Stimulated activated CD8-positive, alpha-beta memory T cell treated with anti-CD3 and anti-CD28 coated beads, Interleukin-7, amount 100 ng/mL, for 48 hours (primary cell): ENCODE measurements at places on chromosomes 7 and 10.

GRCh38 chr10:88901206-88901983 lies 21.4 kb downstream of the STAMBPL1 start:
- no peak for DNase-seq

DNA sequence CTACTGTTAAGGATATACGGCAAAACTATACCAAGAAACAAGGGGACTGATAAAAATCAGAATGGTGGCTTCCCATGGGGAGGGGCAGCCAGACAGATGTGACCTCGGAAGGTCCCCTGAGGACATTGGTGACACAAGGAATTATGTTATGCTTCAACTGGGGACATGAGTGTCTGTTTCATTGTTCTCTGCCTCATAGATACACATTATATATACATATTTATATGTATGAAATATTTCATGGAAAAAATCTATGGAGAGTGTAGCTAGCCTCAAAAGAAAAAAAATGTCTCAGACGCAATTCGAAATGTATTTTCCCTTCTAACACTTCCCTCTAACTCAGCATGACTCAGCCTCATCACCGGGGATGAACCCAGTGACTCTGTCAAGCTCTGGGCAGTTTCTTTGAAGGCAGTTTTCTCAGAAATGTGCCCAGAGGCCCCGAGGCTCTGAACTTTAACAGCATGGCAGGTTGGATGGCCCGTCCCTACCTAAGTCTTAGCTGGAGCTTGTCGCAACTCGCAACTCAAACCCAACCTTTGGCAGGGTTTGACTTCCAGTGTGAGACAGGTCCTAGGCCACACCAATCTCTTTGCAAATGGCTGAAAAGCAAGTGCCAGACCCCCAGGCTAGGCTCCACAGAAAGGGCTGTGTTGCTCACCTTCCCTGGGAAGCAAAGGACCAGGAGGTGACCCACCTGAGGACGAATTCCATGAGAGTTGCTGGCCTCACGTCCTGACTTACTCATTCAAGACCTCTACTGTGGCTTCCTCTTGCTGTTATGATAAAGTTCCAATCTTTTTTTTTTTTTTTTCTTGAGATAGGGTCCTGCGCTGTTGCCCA lies 86.9 kb downstream of the CARD11 start:
- DNase-seq = peak; percentile 63

DNA sequence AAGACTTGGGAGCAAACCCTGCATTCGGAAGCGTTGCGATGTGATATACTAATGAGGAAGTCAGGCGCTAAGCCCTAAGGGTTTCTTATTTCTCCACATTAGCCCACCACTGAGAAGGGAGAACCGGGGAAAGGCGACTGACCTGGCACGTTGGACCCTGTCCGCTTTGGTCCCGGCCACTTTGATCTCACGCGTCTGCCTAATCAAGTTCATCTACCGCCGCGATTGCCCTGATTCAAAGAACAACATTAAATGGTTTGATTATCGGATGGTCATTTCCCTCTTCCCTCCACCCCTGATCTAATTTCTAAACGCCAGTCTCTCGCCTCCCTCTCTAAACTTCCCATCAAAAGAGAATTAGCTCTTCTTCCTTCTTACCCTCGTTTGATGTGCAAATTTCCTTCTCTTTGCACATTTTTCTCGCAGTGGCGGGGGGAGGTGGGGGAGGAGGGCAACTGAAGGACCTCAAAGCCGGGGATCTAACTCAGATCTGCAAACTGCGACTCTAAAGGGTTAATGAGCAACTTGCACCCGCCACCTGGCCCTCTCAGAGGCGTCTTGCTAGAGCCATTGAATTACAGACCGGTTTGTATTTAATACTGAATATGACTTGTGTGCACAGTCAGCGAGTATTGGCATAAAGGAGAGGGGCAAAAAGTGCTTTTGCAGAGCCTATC lies 687 bp upstream of the DKK1 start:
- DNase-seq = no peak

DNA sequence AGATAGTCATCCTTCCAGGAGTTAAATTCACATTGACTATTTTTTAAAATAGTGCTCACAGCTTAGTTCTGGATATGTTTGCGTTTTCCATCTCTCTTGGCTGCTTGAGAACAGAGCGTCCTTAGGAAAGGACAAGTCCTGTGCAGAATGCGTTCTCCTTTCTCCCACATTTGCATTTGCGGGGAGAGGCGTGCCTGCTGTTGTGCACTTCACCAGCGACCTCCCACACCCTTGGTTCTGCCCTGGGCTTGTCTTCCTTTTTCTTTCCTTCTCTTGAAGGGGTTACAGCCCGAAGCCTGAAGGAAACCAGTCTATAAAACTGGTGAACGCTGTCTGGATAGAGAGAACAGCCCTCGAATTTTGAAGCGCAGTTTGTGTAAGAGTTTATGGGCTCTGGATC lies 367.1 kb downstream of the DPP6 start:
- no peak for DNase-seq

DNA sequence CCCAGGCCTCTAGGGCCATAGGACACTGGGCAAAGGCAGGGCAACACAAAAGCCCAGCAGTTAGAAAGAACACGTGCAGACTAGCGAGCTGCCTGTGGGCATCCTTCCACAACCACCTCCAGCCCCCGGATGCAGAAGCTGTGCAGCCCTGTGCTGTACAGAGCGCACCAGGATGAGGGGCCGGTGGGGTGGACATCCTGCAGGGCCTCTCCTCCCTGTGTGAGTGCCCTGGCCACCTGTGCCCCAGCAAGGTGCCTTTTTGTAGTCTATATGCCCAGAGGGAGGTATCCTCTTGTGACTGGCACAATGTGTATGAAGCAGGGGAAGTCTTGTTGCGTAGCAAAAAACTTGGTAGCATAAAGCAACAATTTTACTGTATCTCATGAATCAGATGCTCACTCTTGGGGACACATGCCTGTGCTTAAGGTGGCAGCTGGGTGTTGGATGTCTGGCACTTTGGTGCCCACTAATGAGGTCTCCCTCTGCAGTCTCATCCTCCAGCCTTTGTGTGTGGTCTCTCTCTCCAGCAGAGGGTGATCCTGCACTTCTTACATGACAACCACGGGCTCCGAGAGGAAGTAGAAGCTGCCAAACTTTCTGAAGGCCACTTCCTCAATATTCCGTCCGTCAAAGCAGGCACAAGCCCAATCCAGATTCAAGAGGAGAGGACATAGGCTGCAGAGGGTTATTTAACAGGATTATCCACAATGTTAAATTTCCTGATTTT lies 8.7 kb downstream of the NCAPG2 start:
- no peak for DNase-seq

DNA sequence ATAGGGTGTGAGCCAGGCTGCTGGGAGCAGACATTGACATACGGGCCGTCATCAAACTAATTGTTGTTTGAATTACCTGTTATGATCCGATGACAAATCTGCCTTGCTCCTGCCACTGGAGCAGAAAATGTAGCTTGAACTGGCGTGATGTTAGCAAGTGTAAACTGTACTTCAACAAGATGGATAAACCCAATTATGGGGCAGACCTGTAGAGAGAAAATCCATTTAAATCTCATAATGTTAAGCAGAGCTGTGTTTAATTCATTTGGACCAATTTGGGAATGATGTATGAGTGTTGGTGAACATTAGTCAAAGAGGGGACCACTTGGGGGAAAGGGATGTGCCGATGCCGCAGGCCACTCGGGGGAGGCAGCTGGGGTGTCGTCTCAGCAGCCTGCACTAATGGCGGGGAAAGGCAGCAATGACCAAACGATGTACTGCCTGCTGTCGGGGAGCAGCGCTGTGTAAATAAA lies 27.4 kb downstream of the TCF7L2 start:
- DNase-seq = no peak

GRCh38 chr10:19803676-19804075 lies 12.6 kb upstream of the PLXDC2 start:
- DNase-seq = no peak

GRCh38 chr7:40482845-40483244 lies 348.0 kb downstream of the SUGCT start:
- no peak for DNase-seq

GRCh38 chr10:82411416-82411815 lies 536.4 kb downstream of the NRG3 start:
- no peak for DNase-seq

- DNase-seq = no peak
Observed at GRCh38 chr7:9189703-9190102, 756.3 kb downstream of the NXPH1 start.

DNA sequence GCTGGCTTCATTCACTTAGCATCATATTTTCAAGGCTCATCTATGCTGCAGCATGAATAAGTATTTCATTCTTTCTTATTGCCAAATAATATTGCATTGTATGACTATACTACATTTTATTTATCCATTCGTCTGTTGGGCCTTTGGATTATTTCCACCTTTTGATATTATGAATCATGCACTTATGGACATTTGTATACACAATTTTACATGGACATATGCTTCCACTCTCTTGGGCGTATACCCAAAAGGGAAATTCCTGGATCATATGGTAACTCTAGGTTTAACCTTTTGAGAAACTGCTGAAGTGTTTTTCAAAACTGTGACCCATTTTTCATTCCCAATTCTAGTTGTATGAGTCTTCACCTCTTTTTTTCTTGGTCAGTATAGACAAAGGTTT lies 80.3 kb upstream of the GNAI1 start:
- DNase-seq = no peak

DNA sequence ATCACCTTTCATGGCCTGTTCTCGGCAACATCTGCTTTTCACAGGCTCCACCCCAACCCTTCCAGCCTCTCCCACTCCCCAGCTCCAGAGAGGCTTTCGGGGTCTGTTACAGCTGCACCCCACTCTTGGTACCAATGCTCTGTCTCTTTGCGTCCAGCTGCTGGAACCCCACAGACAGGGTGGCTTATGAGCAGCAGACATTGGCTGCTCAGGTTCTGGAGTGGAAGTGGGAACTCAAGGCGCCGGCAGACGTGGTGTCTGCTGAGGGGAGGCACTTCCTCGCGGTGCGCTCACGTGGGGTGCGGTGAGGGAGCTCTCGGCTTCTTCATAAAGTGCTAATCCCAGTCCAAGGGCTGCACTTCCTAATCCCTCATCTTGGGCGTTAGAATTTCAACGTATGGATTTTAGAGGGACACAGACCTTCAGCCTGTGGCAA lies 185.7 kb downstream of the ELFN1 start:
- DNase-seq = no peak

DNA sequence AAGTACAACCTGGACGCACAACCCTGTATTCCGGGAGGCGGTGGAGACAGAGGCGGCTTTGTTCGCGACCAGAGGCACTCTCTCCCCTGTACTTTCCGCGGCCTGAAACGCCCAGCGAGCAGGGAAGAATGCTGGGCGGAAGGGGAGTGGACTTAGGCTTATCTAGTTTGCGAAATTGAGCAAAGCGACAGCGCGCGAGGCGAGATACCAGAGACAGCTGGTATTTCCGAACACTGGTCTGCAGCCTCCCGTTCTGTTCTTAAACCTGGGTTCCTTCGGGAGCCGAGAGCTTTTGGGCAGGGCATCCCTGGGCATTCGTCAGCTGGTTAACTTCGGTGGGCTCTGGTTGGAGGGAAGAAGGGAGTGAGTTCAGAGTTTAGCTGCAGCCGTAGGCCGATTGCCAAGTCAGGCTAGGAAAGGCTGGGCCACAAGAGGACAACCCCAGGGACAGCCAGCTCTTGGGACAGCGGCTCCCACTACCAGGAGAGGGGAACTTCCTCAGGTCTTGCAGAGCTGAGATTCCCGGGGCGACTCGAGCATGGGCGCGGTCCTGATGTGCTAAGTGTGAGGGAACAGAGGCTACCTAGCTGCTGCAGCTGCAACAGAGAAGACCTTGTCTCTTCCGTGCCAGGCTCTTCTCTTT lies 3.9 kb downstream of the HMX3 start:
- no peak for DNase-seq

GRCh38 chr7:148185041-148185440 lies 405.5 kb upstream of the C7orf33 start:
- DNase-seq = no peak

GRCh38 chr7:74233655-74234285 lies 20.4 kb downstream of the RFC2 start:
- no peak for DNase-seq

DNA sequence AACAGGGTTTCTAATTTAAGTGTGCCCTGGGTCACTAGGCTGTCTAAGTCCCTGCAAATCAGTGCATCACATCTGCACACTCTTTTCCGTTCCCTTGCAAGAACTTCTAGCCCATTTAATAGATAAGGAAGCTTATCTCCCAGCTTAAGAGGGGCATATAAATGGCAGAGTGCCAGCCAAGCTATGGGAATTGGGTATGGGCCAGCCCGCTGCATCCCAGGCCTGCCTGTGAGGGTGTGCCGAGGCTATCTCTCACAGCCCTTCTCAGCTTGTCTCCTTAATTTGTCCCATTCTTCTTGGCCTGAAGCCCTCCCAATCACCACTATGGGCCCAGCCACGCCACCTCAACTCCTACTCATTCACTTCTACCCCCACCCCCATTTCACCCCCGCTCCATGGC lies 14.7 kb downstream of the AQP1 start:
- DNase-seq = no peak

DNA sequence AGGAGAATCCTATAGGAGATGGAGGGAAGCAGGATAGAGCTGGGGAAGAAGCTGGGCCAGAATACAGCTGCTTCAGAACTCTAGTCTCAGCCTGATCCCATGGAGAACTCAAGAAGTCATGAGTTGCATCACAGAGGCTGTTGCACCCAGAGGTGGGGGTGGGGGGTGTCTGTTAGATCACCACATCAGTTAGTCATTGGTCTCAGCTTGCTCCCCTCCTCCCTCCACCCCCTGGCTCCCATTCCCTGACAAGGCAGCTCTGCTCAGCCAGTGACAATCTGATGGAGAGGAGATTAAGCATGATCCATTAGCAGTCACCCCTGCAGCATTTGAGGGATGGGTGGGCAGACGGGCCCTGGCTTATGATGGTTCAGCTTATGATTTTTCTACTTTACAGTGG lies 58.4 kb upstream of the FGL2 start:
- DNase-seq = no peak

GRCh38 chr7:80552031-80552694 lies 40.3 kb upstream of the GNAT3 start:
- no peak for DNase-seq

DNA sequence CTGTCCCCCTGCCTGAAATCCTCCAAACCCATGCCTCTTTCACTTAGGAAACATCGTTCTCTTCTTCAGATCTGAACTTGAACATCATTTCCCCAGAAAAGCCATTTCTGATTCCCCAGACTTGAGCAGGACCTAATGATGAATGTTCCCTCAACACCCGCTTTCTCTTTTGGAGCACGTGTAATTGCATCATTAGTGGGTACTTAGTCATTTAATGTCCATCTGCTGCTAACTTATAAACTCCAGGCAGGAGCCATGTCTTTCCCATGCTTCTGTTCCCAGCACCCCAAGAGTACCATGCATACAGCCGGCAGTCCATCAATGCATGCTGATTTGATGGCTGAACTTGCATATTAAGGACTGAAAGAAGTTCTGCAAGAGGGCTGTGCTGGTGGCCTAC lies 36.5 kb upstream of the ECHDC3 start:
- no peak for DNase-seq

- DNase-seq = no peak
Observed at GRCh38 chr10:86711513-86712316, 43.4 kb downstream of the LDB3 start.

DNA sequence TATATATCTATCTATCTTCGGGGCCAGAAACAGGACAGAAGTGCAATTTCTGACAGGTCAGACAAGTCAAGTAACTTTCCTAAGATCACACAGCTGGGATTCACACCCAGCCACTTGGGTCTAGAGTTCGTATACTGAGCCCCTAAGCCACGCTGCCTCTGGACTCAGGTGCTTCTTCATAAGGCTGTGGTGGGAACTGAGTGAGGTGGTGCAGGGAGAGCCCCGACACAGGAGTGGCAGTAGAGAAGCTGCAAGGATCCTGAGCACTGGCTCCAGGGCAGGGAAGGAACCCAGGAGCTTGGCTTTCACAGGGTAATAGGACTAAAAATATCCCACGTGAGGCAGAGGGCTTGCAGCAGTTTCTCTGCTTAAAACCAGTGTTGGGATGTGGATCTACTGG lies 33.8 kb downstream of the C10orf53 start:
- no peak for DNase-seq
